ENCODE measurements at places on chromosomes 2 and 18.

- no peak for DNase-seq
Measured at GRCh38 chr18:60027397-60027796, 127.6 kb downstream of the PMAIP1 start.

DNA sequence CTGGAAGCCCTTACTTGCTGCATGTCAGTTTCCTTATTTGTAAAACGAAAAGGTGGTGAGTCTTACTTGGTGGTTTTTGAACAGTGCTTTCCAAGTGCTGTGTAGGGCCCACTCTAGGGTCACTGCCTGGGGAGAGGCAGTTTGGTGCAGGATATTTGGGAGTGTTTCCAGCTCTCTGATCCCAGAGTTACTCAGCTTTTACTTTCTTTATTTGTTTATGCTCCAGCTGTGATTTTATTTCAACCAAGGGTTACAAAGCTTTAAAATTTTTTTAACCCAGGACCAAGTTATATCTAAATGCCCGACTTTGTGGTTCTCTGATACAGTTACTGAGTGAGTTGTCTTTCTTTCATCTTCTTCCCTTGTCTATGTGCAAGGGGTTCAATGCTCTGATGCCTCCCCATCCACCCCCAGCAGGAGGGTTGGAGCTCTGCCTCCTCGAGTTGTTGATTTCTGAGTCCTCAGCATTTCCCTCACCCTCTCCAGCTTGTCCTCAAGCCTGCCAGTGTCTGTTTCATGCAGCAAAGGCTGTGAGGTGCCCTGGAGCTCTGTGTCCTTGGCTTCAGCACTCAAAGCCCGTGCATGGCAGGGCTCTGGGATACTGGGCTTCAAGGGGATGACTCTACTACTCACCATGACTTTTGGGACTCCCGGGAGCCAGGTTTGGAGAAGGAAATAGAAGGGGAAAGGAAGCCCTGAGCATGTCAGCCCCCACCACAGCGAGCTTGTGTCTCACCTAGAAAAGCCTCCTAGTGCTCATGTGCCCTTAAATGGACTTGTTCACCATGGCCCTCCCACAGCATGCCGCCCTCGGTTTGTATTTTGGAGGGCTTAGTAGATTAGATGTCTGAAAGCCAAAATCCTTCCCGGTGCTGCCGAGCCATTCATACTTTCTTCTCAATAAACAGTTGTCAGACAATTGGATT, 236.8 kb downstream of the SETBP1 start:
- DNase-seq: no peak

GRCh38 chr2:54042341-54042740, 71.5 kb upstream of the PSME4 start:
- no peak for DNase-seq

GRCh38 chr2:85468096-85468703, 49.7 kb downstream of the SH2D6 start:
- DNase-seq: no peak

DNA sequence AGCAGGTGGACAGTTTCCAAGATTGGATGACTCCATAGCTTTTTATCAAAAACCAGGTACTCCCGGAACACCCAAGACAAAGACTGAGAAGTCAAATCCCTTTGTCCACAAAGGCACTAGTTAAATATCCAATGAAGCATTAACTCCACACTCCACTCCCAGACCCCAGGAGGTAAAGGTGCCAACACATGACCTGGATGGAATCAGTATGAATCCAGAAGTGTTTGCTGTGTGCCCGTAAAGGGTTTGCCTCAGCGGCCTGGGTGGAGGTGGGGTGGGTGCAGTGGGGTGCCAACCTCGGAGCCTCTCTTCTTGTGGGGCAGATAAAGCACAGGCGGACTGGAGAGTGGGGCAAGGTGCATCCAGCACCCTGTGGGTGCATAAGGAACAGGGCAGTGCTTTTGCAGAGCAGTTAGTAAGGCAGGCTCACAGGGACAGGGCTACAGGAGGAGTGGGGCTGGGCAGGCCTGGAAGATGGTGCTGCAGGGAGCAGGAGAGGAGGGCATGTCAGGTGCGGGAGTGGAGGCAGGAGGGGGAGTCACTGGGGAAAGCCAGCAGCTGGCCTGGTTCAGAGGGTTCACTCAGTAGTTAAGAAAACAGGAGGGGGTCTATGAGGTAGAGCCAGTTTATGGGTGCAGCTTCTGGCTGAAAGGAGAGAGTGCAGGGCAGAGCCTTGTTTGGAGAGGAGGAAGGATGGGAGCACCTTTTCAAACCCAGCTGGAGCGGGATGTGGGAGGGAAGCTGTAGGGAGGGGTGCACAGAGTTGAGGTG, 208.4 kb upstream of the SMAD2 start:
- no peak for DNase-seq

DNA sequence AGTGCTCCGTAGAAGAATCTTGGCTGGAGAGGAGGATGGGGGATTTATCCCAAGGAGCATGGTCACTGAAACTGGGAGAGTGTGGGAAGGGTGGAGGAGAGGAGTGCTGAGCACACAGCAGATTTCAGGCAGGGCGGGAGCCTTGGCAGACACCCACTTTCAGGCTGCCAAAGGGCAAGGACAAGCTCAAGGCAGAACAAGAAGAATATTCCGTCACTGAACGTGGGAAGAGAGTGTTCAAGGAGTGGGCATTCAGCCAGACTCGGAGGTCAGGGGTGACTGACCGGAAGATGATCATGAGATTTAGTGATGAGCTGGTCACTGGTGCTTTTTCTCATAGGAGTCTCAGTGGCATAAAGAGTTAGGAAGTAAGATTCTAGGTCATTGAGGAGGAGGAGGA, 136.2 kb upstream of the RASGRP3 start:
- DNase-seq: no peak

- DNase-seq: no peak
Measured at GRCh38 chr2:46525522-46526155, 46.3 kb downstream of the TMEM247 start.
